ENCODE measurements at places on chromosomes 13 and 19.

DNA sequence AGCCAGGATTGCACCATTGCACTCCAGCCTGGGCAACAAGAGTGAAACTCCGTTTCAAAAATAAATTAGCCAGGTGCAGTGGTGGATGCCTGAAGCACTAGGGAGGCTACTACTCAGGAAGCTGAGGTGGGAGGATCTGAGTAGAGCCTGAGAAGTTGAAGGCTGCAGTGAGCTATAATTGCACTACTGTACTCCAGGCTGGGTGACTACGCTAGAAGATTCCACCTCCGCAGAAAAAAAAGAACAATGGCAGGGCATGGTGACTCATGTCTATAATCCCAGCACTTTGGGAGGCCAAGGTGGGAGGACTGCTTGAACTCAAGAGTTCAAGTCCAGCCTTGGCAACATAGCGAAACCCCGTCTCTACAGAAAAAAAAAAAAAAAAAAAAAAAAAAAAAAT, 20.5 kb downstream of the HAUS8 start:
- DNase-seq: peak; percentile 35

DNA sequence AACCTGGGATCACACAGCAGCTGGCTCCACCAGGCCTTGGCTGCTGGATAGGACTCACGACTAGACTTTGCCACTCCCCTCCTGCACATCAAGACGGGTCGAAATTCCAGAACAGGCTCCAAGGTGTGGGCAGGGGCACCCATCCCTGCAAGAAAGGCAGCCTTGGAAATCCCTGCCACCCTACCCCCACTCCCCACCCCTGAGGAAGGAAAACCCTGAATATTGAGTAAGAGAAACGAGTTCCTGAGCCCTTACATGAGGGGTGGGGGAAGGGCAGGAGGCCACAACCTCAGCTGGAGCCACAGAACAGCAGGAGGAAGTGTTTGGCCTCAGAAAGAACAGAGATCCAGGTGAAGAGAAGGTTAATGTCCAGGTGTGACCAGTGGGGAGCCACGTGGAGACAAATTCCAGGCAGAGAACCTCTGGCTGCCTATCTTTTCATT, 20.1 kb downstream of the DEDD2 start:
- no peak for DNase-seq

DNA sequence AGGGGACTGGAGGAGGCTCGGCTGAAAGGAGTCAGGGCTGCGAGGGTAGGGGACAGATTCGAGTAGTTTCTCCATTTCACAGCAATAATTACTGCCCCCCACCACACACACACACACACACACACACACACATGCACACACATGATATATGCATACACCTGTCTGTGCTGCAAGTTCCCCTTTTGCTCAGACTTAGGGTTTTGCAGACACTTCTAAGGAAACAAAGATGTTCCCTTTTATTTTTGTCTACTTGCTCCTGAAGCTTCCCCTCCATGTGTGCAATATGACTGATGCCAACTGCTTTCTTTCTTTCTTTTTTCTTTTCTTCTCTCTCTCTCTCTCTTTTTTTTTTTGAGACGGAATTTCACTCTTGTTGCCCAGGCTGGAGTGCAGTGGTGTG, 13.4 kb downstream of the MBD3L2B start:
- DNase-seq: no peak

DNA sequence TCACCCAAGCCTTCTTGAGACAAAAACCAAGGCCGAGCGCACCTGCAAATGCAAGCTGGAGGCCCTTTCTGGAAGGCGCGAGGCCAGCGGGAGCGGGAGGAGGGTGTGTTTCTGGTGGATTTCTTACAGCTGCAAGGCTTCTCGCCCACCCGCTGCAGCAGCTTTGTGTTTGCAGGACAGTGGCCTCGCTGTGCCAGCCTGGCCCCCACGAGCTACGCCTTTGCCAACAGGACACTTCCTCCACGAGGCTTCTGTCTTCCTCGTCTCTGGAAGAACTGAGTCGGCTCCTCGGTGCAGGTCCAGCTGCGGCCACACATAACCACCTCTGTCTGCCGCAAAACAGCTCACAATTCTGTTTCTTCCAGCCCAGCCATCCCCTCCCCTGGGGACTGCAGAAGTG, 10.1 kb downstream of the ATCAY start:
- DNase-seq: no peak

- DNase-seq: no peak
Observed at GRCh38 chr13:48275507-48275906, 28.0 kb upstream of the RB1 start.

- no peak for DNase-seq
Observed at GRCh38 chr13:76929320-76929719, 19.0 kb upstream of the ACOD1 start.

All from Daoy (cell line).